NCI-H345 (cell line): ENCODE measurements at places on chromosomes 1 and 21.
A peak's percentile ranks its signal among the peaks of the same experiment; 100 is the strongest.

- DNase-seq, result no peak
Measured at GRCh38 chr1:161068306-161069234, 1.1 kb downstream of the ARHGAP30 start.

- no peak for DNase-seq
Measured at GRCh38 chr1:23529146-23530086, 1.6 kb downstream of the E2F2 start.

GRCh38 chr21:45949928-45950739 is 31.4 kb upstream of the COL6A1 start:
- DNase-seq, result no peak

GRCh38 chr1:61174060-61174795 is 91.9 kb downstream of the NFIA start:
- DNase-seq, result no peak

DNA sequence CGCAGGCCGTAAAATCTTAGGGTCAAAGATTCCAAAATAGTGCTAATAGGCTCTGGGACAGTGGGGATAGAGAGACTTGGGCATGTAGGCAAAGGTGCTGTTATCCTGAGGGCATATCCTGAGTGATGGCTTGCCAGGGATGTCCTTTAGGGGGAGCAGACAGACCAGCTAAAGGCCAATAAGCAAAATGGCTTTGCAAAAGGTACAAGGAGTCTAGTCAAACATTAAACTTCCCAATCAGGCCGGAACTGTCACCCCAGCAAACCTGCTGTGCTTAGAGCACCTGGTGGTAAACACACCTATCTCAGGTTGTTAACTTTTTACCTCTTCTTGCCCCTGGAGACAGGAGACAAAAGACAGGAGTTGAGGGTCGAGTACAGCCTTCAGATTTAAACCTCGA is 49.1 kb downstream of the TRABD2B start:
- peak; percentile 17 for DNase-seq

DNA sequence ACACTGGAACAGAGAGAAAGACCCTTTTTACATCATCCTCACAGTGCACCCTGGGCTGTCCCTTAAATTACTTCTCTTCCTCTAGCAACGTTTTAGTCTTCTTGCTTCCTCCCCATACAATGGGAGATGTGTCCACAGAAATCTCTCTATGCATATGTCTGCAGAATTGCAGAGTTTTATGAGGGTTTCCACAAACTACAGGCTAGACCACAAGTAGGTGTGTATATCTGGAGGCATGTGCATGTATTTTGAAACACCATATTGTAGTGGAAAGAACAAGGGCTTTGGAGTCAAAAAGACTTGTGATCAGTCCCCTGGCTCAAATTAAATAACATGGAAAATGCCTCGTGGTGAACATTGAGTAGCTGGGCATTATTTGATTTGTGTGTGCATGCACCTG is 121.3 kb upstream of the IPO9 start:
- DNase-seq, result no peak

DNA sequence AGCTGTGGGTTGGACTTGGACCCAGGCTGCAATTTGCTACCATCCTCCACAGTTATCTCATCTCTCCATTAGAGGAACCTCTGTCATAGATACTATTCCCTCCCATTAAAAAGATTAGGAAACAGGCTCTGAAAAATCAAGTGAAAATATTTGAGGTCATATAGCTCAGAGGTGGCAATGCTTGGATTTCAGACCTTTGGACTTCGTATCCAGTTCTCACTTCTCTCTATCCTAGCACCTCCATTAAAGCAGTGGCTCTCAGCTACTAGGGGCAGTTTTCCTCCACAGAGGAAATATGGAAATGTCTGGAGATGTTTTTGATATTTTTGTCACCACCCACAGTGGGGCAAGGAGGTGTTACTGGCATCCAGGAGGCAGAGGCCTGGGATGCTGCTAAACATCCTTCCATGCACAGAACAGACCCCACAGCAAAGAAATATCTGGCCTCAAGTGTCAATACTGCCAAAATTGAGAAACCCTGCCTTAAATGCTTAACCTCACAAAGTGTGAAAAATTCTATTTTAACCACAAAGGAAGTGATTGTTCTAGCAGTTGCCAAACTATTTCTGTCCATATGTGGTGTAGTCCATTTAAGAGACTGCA is 54.1 kb downstream of the C8A start:
- no peak for DNase-seq

- DNase-seq, result no peak
Measured at GRCh38 chr1:18603212-18603852, 27.3 kb upstream of the PAX7 start.

- peak; percentile 91 for DNase-seq
Measured at GRCh38 chr1:235069577-235070563, 58.8 kb downstream of the TOMM20 start.

DNA sequence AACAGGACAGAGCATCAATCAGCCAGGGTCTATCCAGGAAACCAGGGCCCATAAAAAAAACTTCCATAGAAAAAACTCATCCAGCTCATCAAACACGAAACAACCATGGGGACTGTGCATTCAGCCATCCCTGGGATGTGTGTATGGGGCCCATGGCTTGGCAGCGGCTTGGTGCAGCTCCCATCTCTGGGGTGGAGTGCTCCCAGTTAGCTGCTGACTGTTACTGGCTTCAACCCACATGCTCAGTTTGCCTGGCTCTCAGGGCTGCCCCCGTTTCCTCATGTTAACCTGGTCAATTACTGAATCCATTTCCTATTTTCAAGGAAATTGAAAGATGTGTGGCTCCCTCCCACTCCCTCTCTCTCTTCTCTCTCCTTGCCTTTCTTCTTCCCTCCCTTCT is 37.3 kb upstream of the STUM start:
- no peak for DNase-seq

- DNase-seq, result no peak
Measured at GRCh38 chr1:239575113-239575512, 188.7 kb downstream of the CHRM3 start.

DNA sequence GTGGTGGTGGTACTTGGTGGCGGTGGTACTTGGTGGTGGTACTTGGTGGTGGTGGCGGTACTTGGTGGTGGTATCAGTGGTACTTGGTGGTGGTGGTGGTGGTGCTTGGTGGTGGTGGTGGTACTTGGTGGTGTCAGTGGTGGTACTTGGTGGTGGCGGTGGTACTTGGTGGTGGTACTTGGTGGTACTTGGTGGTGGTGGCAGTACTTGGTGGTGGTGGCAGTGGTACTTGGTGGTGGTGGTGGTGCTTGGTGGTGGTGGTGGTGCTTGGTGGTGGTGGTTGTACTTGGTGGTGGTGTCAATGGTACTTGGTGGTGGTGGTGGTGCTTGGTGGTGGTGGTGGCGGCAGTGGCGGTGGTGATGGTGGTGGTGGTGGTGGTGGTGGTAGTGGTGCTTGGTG is 20.2 kb downstream of the COQ8A start:
- no peak for DNase-seq

GRCh38 chr1:41830726-41831125 is 88.0 kb downstream of the HIVEP3 start:
- no peak for DNase-seq

- DNase-seq, result peak; percentile 56
Measured at GRCh38 chr1:32464191-32464715, 619 bp upstream of the ZBTB8B start.

GRCh38 chr1:213821943-213822334 is 165.8 kb upstream of the PROX1 start:
- DNase-seq, result no peak

GRCh38 chr1:236507022-236507700 is 16.6 kb upstream of the LGALS8 start:
- no peak for DNase-seq

DNA sequence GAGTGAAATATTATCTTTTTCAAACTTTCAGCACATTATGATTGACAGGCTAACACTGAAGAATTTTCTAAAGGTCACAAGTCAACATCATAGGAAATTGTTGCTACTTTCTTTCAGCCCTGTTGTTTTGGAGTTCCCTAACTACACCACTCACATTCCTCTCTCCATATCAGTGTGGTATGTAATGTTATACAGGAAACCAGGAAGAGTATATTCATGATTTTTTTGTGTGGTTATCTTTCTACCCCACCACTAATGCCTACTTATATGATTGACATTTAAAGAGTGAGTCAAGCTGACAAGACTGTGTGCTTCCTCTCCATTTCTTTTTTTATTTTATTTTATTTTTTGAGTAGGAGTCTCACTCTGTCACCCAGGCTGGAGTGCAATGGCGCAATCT is 47.8 kb upstream of the PRDM2 start:
- no peak for DNase-seq
